Activated naive CD4-positive, alpha-beta T cell treated with anti-CD3 and anti-CD28 coated beads, Interleukin-2, amount 50 U/mL, for 16 hours (primary cell): ENCODE measurements at places on chromosomes 13 and 19.

GRCh38 chr13:40129467-40129866, 474.0 kb downstream of the COG6 start:
- DNase-seq: no peak

DNA sequence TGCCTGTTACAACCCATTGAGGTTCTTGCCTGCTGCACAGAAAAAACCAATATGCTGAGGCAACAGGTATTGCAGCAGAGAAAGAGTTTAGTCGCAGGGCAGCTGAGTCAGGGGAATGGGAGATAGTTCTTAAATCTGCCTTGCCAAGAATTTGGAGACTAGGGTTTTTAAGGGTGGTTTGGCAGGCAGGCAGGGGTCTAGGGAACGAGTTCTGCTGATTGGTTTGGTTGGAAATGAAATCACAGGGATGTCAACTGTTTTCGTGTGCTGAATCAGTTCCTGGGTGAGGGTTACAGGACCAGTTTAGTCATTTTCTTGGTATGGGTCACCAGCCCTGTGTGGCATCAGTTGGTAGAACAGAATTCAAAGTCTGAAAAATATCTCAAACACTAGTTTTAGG, 36.6 kb downstream of the PDS5B start:
- no peak for DNase-seq

GRCh38 chr13:101955764-101956163, 446.1 kb downstream of the FGF14 start:
- no peak for DNase-seq

DNA sequence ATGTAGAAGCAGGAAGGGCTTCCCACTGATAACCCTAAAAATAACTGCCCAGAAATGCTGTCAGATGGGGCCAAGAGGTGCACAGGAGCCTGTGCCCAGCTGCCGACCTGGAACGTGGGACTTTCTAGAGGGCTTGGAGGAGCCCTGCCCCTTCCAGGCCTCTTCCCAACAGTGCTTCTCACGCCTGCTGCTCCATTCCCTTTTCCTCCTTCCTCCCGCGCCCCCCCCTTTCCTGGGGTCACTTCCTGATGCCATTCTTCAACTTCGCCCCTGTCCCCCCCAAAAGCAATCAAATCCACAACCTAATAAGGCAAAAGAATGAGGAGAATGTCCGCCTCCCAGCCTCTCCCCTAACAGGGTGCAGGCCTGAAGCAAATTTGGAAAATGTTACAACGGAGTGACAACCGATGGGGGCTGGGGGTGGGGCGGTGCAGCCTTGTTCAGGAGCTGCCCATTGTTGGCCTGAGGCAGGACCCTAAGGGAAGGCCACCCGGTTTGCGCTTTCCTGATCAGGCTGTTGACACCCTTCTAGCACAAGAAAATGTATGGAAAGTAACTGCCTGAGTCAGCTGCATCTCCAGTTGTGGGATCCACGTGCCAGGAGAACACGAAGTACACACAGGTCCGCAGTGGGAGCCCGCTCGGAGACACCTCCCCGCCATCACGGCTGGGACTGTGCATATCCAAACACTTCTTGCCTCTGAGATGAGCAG, 18.7 kb downstream of the ACTN4 start:
- DNase-seq: no peak

DNA sequence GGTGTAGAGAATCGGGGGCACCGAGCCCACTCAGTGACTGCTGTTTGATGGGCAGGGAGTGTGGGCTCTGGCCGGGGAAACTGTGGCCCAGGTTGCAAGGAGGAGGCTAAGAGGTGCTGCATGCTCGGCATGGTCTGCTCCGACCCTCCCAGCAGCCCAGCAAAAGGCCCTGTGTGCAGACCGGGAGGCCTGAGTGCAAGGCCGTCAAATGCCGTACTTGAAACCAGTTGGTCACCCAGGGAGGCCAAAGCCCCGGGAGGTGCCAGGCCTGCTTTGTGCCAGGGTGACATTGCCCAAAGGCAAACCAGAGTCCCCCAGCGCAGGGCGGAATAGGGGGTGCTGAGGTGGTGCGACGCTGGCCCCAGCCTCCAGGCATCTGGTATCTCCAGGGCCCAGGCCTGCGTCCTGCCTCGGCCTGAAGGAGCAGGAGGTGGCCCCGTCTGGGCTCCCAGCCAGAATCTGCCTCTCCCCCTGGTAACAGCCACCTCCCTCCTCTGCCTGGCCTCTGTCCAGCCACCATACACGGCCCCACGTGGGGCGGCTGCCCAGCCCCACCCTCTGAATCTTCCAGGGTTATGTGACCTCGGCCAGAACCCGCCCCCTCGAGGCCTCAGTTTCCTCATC, 4.0 kb downstream of the PIK3R2 start:
- DNase-seq: no peak

DNA sequence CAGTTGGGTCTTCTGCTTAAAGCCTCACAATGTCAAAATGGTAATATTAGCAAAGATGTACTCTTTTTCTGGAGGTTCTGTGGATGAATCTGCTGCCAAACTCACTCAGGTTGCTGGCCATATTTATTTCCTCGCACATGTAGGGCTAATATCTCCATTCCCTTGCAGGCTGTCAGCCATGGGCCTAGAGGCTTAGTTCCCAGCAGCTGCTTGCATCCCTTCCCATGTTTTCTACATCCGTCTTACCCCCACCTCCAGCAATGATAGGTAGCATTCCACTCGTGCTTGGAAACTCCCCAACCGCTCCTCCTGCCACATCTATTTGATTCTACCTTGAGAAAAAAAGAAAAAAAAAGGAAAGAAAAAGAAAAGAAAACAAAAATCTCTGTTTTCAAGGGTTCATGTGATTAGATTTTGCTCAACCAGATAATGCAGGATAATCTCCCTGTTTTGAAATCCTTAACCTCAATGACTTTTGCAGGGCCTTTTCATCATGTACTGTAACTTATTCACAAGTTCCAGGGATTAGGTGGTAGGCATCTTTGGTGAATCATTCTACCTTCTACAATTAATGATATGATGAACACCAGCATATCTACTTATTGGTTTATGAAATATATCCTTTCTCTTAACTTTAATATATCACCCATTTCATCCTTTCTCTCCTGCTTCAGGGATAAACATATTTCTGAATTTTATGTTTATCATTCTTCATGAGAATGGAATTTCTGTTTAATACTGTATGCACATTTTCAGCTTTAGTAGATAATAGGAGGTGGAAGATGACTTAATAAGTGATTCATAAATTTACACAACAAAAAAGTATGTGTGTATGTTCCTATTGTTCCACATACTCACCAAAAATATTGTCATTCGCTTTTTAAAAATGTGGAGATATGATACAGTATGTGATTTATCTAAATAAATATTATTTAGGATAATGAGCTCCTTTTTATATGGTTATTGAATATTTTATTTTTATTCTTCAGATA, 931.9 kb downstream of the SLITRK5 start:
- no peak for DNase-seq

DNA sequence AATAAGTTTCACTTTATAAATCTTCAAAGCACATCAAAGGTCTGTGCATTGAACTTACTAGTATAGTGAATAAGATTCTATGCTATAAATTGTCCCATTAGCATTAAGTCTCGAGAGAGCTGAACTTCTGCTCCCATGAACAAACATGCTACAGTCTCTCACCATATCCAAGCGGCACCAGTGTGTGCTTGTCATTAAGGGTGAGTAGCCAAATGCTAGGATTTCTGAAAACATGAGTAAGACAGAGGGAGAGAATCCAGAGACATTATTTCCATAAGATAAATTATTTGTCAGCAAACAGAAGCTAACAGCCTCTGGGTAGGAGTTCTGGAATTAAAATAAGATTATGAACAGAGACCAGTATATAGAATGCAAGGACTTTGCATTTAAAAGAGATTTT, 2882.5 kb downstream of the PCDH9 start:
- DNase-seq: no peak

DNA sequence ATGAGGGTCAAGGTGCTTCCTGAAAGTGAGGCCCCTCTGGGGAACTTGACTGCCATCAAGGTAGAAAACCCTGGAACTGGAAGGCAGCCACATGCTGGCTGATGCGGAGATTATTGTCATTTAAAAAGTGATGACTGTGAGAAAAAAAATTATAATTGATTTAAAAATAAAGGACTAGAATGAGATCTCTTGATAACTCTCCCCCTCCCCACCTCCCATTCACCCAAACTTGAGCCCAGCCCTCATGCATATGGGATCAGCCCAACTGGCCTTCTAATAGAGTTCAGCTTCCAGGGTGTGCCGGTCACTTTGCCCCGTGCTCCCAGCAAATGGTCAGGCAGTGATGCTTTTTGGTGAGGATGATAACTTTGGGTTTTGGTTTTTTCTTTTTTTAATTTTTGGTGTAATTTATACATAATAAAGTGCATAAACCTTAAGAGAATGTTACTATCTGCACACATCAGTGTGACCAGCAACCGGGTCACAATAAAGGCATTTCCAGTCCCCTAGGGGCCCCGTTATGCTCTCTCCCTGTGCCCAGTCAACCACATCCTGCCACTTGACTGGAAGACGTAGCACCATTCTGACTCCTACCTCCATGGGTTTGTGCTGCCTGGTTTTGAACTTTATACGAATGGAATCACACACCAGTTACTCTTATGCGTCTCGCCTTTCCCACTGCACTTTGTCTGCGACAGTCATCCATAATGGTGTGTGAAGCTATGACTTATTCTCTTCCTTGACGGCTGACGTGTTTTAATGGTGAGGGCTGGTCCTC, 187.9 kb downstream of the USP12 start:
- DNase-seq: no peak

DNA sequence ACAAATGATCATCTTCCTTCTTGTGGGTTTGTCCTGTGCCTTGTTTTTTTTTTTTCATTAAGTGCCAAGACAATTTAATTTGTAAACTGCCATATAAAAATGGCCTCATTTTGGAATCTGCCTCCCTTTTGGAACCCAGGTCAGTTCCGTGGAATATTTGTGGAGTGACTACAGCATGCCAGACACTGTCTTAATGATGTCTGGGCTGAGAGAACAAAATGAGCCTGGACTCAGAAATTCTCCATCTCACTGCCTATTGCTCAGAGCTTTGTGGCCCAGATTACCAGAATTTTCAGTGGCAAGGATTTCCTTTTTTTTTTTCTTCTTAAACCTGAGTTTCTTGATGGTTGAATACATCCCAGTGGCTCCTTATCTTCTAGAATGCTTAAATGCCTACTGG, 340.6 kb downstream of the ENOX1 start:
- DNase-seq: no peak

- no peak for DNase-seq
Observed at GRCh38 chr13:67806796-67807195, 576.7 kb upstream of the PCDH9 start.

DNA sequence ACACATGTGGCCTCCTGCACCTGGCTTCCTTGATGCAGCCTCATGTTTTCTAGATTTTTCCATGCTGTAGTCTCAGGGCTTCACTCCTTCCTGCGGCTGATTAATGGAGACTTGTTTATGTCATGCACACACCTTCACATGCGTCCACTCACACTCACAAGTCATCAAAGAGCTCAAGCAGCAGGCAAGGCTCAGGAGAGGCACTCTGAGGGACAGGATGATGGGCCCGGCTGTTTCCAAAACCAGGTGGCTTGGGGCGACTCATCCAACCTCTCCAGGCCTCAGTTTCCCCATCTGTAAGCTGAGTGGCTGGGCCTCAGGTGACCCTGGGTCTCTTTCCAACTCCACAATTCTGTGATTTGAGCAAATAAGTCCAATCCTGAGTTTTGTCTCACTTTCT, 36.9 kb downstream of the RASA3 start:
- DNase-seq: no peak

DNA sequence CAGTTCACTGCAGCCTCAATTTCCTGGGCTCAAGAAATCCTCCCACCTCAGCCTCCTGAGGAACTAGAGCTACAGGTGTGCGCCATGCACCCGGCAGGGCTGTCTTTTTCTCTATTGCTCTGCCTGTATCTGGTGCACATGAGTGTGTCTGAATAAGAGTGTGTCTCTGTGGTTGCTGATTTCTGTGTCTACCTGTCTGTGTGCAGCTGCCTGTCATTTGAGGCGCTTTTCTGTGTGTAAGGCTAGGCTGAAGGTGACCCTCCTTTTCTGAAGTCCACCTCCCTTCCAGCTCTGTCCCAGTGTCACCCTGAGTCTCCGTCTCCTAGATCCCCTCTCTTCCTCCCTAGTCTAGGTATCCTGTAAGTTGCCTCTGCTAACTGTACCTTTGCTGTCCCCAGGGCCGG, 1.5 kb upstream of the PRR12 start:
- no peak for DNase-seq

- no peak for DNase-seq
Observed at GRCh38 chr13:26133286-26133685, 81.5 kb upstream of the SHISA2 start.

GRCh38 chr13:114311908-114312307, 2.4 kb upstream of the CHAMP1 start:
- no peak for DNase-seq

DNA sequence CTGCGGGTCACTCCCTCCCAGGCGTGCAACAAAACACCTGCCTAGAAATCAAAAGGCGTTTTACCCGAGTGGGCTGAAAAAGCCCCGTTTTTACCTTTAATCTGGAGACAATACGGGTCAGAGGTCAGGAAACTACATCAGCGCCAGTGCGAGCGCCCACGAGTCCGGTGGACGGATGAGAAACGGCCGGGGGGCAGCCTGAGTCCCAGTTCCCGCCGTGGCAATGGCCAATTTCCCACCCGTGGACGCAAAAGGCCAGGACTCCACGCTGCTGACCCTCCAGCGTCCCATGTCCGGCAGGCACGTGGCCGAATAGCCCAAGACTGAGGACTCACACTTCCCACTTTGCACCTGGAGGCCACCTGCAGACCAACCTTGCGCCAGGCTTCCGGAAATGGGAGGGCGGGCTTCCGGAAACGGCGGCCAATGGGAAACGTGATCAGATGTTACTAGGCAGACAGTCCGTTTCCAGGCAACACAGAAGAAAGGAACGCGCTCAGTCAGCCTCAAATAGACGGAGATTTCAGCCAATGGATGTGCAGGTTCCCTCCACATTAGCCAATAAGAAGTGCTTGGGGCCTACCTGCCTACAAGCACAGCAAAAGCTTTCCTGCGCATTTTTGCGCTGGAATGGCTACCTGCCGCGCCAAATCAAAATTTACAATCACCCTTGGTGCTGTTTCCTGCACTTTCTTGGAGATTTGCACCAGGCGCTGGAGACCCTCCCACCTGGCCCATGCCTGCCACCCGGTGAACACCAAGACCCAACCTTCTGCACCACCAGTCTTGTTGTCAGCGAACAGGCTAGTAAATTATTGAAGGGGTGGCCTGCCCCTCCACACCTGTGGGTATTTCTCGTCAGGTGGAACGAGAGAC, 47.4 kb downstream of the ZFP14 start:
- DNase-seq: peak; percentile 47

- DNase-seq: no peak
Observed at GRCh38 chr19:49700563-49700962, 9.6 kb downstream of the CPT1C start.

GRCh38 chr13:65456150-65456912, 1773.8 kb downstream of the PCDH9 start:
- no peak for DNase-seq

DNA sequence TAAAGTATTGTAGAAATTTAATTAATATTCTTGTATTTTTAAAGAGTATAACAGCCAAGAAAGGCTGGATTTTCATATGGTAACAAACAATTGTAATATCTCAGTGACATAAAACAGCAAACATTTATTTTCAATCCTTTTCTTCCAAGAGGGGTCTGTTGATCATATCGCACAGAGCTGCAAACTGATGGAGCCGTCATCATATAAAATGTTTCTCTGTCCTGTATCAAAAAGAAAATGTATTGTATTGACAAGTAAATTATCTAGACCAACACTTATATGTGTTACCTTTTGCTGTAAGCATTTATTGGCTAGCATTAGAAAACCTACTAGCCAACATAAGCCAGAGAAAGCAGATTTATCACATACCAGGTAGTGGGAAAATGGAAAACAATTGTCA, 2861.4 kb upstream of the PCDH20 start:
- no peak for DNase-seq
